Vagina (tissue), 2 donors: ENCODE measurements at places on chromosomes 12 and 14. TPM values are rescaled to one million over a fixed set of nuclear protein-coding genes. Genes with fewer than 3 reads are reported as not detected.

GRCh38 chr12:8446642-8447547 is 8.9 kb upstream of the CLEC6A start:
- no peak for DNase-seq

- no peak for DNase-seq
Observed at GRCh38 chr14:98578204-98578603, 693.8 kb downstream of the BCL11B start.

GRCh38 chr12:24833513-24833912 is 115.4 kb downstream of the BCAT1 start:
- DNase-seq = no peak

DNA sequence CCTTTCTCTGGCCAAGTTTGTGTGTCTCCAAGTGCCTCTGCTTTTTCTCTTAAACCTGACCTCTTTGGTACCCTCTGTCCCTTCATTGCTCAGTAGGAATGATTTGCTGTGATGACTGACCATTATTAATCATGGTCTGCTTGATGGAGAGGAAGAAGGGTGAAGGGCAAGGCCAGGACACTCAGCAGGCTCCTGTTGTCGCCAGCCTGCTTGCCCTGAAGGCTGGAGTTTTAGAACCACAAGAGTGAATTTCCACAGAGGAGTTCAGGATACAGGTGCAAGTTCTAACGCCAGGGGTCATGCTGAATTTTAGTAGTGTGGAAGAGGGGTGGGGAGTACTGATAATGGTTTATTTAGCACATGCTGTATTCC is 2.8 kb upstream of the ITGA5 start:
- no peak for DNase-seq

GRCh38 chr12:46265102-46265501 is 3.7 kb downstream of the SLC38A1 start:
- no peak for DNase-seq

DNA sequence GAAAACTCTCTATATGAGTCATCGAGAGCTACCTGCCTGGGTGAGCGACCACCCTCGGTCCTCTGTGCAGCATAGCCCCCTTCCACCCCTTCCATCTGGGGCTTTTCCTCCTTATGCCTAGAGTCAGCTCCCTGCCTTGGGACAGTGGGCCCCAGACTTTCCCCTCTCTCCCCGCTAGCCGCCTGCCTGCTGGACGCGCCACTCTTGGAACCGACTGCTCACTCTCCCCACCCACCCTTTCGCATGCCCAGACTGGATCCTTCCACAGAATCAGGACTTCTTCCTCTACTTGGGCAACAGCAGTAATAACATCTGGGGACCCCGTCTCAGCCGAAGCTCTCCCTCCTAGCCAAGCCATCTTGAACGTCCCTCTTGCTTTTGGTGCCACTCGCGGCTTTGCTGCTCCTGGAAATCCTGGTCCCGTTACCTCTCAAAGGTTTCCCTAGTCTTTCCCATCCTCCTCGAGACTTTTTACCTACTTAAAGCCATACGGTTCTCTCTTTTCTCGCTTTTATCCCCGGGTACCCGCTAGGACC is 671 bp downstream of the ESYT1 start:
- DNase-seq = no peak

- DNase-seq = no peak
Observed at GRCh38 chr14:68932231-68932630, 46.9 kb downstream of the ACTN1 start.

DNA sequence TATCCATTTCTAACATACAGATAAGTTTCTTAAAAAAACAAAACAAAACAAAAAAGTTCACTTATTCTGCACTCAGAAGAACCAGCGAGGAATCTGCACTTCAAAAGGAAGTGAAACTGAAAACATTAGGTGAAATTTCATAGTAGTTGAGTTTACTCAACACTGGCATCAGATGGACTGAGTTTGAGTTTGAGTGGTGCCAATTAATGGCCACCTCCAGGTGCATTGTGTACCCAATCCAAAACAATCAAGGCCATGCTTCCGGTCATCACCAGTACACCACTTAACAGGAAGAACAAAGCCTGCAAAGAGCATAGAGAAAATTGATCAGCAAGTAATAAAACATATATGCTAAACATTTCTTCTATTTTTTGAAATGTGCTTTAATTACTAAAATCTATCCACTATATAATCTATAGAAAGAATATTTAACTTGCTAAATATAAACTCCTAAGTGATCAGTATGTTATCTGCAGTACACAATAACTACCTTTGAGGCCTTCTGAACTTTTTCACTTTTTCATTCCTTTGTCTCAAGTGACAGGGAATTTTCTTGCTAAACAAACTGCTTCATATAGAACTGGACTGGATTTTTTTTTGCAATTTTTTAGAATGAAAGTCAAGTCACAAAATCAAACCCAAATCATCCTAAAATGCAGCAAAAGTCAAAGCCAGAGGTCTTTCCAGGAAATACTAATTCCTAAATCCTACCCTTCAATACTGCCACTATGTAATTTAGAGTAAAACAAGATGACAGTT is 11.5 kb downstream of the SLC38A2 start:
- DNase-seq = no peak

- DNase-seq = no peak
Observed at GRCh38 chr12:65526311-65526710, 247.8 kb downstream of the MSRB3 start.

- DNase-seq = no peak
Observed at GRCh38 chr12:96549341-96549740, 60.0 kb downstream of the CFAP54 start.

- no peak for DNase-seq
Observed at GRCh38 chr12:80825506-80825905, 108.8 kb downstream of the MYF5 start.

Gene PNMA1
- total RNA-seq = 35.4 TPM

Gene TAPBPL
- total RNA-seq = 21.1 TPM

Gene LIN52
- total RNA-seq = 5.9 TPM

Gene FRMD6
- 114 TPM for total RNA-seq

Gene GDF3
- total RNA-seq = not detected
